Testis (tissue), 5 donors: ENCODE measurements at places on chromosomes 1 and 21. TPM values are rescaled to one million over a fixed set of nuclear protein-coding genes. Genes with fewer than 3 reads are reported as not detected.

- H3K4me3 ChIP-seq = peak overlapping the region; percentile 94
- peak; percentile 39 for DNase-seq
- peaks cover 26% of the 10 kb centered on the region for H3K4me1 ChIP-seq
- no peaks in the 10 kb centered on the region for H3K36me3 ChIP-seq
- H3K27me3 ChIP-seq = no peaks in the 10 kb centered on the region
Measured at GRCh38 chr1:205748403-205749233, 1.4 kb downstream of the NUCKS1 start.

Gene CYYR1
- total RNA-seq = 4.4 TPM

- H3K27ac ChIP-seq = no peak overlapping the region
- no peaks in the 10 kb centered on the region for H3K36me3 ChIP-seq
- no peaks in the 10 kb centered on the region for H3K4me1 ChIP-seq
- H3K27me3 ChIP-seq = no peaks in the 10 kb centered on the region
- no peak overlapping the region for H3K4me3 ChIP-seq
- no peak for DNase-seq
Measured at GRCh38 chr1:119075614-119076013, 64.8 kb downstream of the WARS2 start.

DNA sequence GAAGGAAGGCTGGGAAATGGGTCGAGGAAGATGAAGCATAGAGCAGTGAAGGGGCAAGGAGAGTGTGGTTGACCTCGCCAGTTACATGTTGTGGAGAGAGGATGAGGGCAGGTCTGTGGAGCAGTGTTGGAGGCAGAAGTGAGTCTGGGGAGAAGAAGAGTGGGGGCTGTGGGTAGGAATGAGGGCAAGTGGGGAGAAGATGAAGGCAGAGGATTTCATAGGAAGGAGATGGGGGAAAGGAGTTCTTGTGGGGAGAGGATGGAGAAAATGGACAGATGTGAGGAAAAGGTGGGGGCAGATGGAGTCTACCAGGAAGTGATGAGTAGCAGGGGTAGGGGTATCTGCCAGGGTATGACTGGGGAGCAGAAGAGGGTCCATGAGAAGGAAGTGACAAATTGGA, 3.6 kb downstream of the ARMH1 start:
- H3K27me3 ChIP-seq = no peaks in the 10 kb centered on the region
- no peak overlapping the region for H3K4me3 ChIP-seq
- peaks cover 7% of the 10 kb centered on the region for H3K4me1 ChIP-seq
- no peaks in the 10 kb centered on the region for H3K36me3 ChIP-seq
- no peak overlapping the region for H3K27ac ChIP-seq

Gene STIL
- 11.5 TPM for total RNA-seq

Gene NDUFV3
- total RNA-seq = 53.3 TPM
